ENCODE measurements at places on chromosomes 4 and X. TPM values are rescaled to one million over a fixed set of nuclear protein-coding genes. Genes with fewer than 3 reads are reported as not detected.

Gene GLRA2
- total RNA-seq, result not detected

Gene NAP1L2
- 2.1 TPM for total RNA-seq

Gene ARMCX6
- 36.5 TPM for total RNA-seq

Gene MAB21L2
- total RNA-seq, result not detected

Gene CT47B1
- not detected for total RNA-seq

Gene TEX13D
- total RNA-seq, result not detected

Gene PPP4R3C
- total RNA-seq, result not detected

Gene CFI
- total RNA-seq, result 54.8 TPM

Gene ITGB1BP2
- 1.4 TPM for total RNA-seq
